IPS DF 19.7 (cell line): ENCODE measurements at places on chromosomes 12 and 14.

DNA sequence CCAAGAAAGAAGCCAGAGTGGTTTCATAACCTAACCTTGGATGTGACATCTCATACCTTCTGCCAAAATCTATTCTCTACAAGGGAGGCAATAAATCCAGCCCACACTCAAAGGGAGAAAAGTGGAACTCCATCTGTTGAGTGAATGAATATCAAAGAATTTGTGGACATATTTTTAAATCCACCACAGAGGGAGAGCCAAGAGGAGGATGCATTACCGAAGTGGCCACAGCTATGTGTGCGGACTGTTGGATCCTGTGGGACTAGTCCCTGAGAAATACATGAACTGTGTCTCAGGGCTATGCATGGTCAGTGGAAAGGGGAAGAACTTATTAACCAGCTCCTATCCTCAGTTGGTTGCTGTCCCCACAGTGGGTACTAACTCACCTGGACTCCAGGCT is 273.9 kb downstream of the NUAK1 start:
- no peak for DNase-seq

DNA sequence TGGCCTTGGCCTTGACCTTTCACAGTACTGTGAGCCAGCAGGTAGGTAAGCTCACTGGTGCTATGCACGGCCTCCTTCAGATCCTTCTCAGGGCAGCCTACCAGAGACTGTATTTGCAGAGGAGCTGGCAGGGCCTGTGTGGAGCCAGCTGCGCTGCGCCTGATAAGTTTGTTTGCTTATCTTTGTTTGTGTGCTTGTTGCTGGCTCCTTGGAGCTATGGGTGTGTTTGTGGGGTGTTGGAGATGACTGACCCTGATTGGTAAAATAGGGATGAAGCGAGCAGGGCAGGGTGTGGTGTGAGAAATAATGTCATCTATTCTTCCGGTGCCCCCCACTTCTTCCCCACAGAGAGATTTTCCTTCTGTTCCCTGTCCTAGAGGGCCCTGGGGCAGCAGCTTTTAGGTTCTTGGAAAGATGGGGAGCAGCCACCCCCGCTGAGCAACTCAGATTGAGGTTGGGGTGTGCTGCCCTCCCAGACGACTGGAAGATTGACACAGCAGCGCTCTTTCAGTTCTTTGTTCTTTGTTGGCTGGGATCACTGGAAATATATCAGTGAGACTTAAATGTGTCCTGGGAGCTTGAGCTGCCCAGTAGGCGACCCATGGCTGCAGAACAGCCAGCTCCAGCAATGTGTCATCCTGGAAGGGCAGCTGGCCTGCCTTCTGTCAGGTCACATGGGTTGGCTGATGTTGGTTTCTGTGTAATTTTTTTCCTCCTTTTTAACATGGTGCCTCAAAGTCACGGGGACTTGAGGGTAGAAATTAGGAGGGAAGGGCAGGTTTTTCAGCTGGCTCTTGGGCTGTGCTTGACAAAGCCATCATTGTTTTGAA is 19.6 kb downstream of the MLXIP start:
- DNase-seq = no peak

GRCh38 chr12:124684971-124685688 is 117.7 kb upstream of the NCOR2 start:
- no peak for DNase-seq

GRCh38 chr12:34301251-34302130 is 279.2 kb downstream of the ALG10 start:
- no peak for DNase-seq

- peak; percentile 93 for DNase-seq
These were observed at the start of gene CCND2 for GRCh38 chr12:4273652-4274395. Gene CCND2 (plus strand): TSS chr12:4273762. CDS start chr12:4274041, 279 bp downstream.

- DNase-seq = no peak
These were observed 397.3 kb downstream of the ZFP36L1 start for GRCh38 chr14:68395604-68396003.

- no peak for DNase-seq
These were observed 14.6 kb upstream of the NUDT14 start for GRCh38 chr14:105195522-105196264.

GRCh38 chr12:77888611-77889010 is 57.9 kb downstream of the NAV3 start:
- no peak for DNase-seq

- no peak for DNase-seq
These were observed 33.9 kb downstream of the CCDC177 start for GRCh38 chr14:69540654-69541335.
